ENCODE measurements at places on chromosomes 1 and 21. TPM values are rescaled to one million over a fixed set of nuclear protein-coding genes. Genes with fewer than 3 reads are reported as not detected.

ECM1 gene
- 4.5 TPM for total RNA-seq

KCNA3 gene
- 0.56 TPM for total RNA-seq

OXCT2 gene
- total RNA-seq, result not detected

CFAP141 gene
- not detected for total RNA-seq

SPATA45 gene
- not detected for total RNA-seq

ATP6V1G3 gene
- total RNA-seq, result not detected

All from psoas muscle (tissue), 8 donors.